ENCODE measurements at places on chromosomes 11 and 22. TPM values are rescaled to one million over a fixed set of nuclear protein-coding genes. Genes with fewer than 3 reads are reported as not detected.

Gene LMO2
- polyA plus RNA-seq, result 0.67 TPM

DNA sequence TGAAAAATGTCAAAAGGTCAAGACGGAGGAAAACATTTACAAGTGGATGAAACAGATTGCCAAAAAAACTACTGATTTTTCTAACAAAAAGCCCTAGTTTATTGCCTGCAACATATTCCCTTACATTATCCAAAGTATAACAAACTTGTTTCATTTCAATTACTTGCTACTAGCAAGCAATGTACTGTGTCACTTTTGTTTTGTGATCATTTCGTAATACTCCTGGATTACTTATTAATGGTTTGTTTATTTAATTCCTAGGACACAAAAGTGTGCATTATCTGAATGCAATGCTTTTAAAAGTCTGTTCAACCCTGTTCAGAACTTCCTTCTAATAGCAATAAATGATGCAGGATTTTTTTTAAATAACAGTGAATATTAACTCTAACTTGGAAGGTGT lies 50.9 kb downstream of the CCDC34 start:
- DNase-seq, result no peak

DNA sequence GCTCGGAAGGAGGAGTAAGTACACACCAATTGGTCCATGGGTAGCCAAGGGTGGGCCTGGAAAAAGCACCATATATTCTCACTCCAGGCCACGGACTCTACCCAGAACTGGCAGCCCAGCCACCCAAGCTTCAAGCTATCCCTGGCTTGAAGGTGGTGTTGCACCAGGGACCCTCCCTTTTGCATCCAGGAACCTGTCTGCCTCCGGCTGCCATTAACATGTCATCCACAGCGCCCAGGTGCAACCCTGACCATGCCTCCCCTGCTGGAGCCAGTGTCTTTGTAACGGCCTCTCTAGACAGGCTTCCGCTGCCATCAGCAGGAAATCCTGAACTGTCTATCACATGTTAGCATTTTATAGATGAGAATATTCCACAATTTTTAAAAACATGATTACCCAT lies 2158.5 kb upstream of the RAG2 start:
- DNase-seq, result no peak

GRCh38 chr11:102600666-102601065 lies 24.5 kb downstream of the MMP20 start:
- DNase-seq, result no peak

DNA sequence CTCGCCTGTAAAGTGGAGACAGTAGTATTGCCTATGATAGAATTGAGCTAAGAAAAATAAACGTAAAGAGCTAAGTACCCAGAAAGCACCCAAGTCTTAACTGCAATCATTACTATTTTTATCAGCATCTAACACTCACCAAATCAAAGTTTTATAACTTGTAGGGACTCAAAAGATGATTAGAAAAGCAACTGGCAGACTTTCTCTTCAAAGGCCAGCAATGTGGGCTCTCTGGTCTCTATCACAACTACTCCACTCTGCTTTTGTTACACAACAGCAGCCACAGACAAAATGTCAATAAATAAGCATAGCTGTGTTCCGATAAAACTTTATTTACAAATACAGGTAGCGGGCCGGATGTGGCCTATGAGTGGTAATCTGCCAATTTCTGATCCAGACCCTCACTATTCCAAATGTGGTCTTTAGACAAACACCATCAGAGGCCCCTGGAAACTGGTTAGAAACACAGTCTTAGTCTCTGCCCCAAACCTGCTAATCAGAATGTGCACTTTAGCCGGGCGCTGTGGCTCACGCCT lies 8.2 kb downstream of the TPST2 start:
- DNase-seq, result no peak

GRCh38 chr11:126175393-126175792 lies 36.1 kb downstream of the RPUSD4 start:
- peak; percentile 28 for DNase-seq

- DNase-seq, result peak; percentile 45
These were observed 70.3 kb downstream of the MAML2 start for GRCh38 chr11:96272529-96273222.

GRCh38 chr22:17638432-17639246 lies at the start of gene BCL2L13:
Gene BCL2L13 (plus strand): TSS chr22:17638757. CDS start chr22:17655712, 16,955 bp downstream.
- DNase-seq, result peak; percentile 88

GRCh38 chr22:44931077-44931540 lies 78.7 kb downstream of the PHF21B start:
- DNase-seq, result no peak

Data from mammary epithelial cell (primary cell).